IPS DF 19.7 (cell line): ENCODE measurements at places on chromosomes 16 and 17.

GRCh38 chr17:81154961-81155360, 10.3 kb upstream of the PVALEF start:
- DNase-seq, result no peak

GRCh38 chr16:52544703-52545102, 2.2 kb downstream of the TOX3 start:
- no peak for DNase-seq

- no peak for DNase-seq
Observed at GRCh38 chr17:68199837-68200688, 47.8 kb upstream of the AMZ2 start.

DNA sequence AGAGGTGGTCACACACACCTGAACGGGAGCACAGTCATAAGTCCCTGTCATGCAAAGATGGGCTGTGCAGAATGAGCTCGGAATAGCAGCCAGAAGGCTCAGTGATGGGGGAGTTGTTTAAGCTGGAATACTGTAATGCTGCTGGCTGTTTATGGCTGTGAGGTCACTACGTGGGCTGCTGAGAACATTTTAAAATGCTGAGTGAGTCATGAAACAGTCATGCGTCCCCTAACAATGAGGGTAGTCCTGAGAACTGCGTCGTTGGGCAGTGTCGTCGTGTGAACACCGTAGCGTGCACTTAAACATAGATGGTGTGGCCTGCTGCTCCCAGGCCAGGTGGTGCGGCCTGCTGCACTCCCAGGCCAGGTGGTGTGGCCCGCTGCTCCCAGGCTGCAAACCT, 39.7 kb downstream of the TBCD start:
- DNase-seq, result no peak

DNA sequence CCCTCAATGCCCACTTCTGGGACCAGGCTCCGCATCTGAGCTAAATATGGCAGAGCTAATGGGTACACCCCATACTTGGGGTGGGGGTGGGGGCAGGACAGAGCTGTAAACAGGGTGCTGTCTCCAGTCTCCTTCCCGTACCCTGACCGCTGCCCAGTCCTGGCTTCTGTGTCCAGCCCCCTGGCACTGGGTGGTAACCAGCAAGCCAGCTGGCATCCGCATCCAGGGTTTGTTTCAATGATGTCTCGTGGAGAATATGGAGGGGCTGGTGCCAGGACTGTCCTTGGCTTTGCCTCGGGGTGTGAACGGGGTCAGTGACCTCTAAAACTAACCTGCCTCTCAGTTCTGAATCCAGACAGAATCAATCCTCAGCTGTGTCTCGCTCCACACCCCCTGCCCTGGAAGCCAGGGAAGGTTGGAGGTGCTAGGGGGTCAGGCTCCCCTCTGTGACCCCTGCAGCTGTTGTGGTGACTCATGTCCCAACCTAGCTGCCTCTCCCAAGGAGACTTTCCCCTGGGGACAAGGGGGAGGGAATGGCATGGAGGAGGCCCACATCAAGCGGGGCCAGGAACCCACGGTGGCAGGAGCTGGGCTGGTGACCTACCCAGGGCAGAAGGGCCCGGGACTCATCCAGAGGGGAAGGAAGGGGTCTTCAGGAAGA, 1.5 kb upstream of the PNMT start:
- DNase-seq, result no peak

DNA sequence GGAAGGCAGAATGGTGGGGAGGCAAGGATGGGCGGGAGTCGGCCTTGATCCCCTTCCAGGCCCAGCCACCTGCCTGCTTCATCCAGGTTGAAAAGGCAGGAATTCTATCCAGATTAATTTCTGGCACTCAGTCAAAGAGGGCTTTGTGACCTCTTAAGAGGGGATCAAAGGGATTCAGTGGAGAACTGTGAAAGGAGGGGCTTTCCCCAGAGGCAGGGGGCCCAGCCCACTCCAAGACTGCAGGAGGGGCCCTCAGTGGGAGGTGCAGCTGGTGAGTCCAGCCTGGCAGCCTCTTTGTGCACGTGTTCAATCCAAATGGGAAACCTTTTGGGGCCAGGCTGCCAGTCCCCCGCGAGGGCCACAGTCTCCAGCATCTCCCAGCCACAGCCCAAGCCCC, 148.5 kb upstream of the PLCG2 start:
- no peak for DNase-seq

DNA sequence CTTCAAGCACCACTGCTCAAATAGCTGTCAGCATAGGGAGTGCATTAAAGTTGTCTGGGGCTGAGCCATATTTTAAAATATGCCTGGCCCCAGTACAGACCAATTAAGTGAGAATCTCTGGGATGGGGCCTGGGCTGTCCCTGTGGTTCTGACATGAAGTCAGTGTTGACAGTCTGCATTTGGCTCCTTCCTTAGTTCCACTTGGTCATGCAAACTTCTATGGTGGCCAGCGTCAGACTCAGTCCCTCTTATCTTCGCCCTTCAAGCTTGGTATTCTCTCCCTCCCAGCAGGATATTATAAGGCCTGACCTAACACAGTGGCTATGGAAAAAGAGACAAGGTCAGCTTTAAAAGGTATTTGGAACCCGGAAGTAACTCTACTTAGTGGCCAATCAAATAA, 177.2 kb downstream of the PMP22 start:
- DNase-seq, result no peak

DNA sequence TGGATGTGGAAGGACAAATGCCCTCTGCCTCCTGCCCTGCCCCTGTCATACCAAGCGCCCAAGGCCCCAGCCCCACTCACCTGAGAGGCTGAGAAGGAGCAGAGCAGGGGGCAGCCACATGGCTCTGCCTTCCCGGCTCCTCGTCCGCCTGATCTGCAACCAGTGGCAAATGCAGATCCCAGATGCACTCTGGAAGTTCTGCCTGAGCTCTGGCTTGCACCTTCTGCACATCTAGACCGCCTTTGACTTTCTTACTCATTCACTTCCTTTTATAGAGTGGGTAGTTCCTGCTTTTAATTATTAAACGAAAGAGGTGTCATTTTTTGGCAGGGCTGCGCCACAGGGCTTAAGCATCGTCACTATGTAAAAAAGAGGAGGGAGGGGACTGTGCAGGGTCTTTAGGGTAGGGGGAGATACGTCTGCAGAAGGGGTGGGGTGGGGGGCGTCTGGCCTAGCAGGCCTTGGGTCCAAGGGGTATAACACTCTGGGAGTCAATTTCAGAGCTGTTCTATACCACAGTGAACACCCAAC, at the start of gene CD300LB:
Gene CD300LB (minus strand): TSS at position 245 of the 531 bp plus-strand sequence. CDS start 125 bp downstream, at position 120.
- DNase-seq, result no peak

DNA sequence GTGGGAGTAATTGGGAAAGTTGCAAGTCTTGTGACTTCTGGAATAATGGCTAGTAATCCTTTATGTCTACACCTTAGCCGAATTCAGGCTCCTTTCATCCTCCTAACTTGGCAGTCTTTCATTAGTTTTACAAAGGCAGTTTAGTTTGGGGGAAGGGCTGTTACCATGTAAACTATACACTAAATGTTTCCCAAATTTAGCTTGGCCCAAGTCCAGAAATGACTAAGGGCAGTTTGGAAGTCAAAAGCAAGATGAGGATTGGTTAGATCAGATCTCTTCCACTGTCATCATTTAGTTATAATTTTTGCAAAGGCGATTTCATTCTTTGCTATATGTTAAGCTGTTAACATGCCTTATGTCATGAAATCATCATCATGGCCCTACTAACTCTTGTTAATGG, 115.4 kb upstream of the CACNG3 start:
- DNase-seq, result no peak

GRCh38 chr17:47735536-47736011, 2.5 kb downstream of the TBX21 start:
- no peak for DNase-seq

- no peak for DNase-seq
Observed at GRCh38 chr16:10833271-10833670, 14.7 kb upstream of the TVP23A start.

- no peak for DNase-seq
Observed at GRCh38 chr16:1428511-1428910, 2.4 kb upstream of the PERCC1 start.

- DNase-seq, result no peak
Observed at GRCh38 chr17:1076982-1077302, 80.0 kb downstream of the TIMM22 start.

DNA sequence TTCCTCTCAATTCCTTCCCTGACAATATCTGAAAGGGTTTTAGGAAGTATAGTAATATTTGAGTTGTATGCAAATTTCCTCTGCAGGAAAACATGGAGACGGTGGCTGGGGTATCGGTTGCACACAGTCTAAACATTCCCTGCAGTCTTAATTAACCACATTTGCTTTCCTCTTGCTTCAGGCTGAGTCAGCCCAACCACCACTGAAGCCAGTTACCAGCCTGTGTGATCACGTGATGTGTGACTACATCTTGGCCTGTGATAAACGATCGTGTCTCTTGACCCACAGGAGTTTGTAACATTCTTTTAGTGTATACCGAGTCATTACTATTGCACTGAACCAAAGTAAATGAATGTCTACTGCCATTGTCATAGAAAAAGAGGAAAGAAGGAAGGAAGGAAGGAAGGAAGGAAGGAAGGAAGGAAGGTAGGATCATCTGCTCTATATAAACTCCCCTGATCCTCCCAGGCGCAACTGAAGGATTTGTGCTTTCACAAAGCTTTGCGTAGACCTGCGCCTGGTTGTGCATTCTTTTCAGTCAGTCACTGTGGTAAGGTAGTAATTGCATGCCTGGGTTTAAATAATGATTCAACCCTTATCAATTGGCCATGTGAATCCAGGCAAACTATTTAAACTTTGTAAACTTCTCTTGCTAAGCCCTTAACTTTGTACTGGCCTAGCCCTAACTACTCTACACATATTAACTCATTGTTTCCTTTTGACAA, 280.6 kb upstream of the SALL1 start:
- no peak for DNase-seq

- no peak for DNase-seq
Observed at GRCh38 chr17:39694593-39694992, 5.3 kb upstream of the ERBB2 start.

DNA sequence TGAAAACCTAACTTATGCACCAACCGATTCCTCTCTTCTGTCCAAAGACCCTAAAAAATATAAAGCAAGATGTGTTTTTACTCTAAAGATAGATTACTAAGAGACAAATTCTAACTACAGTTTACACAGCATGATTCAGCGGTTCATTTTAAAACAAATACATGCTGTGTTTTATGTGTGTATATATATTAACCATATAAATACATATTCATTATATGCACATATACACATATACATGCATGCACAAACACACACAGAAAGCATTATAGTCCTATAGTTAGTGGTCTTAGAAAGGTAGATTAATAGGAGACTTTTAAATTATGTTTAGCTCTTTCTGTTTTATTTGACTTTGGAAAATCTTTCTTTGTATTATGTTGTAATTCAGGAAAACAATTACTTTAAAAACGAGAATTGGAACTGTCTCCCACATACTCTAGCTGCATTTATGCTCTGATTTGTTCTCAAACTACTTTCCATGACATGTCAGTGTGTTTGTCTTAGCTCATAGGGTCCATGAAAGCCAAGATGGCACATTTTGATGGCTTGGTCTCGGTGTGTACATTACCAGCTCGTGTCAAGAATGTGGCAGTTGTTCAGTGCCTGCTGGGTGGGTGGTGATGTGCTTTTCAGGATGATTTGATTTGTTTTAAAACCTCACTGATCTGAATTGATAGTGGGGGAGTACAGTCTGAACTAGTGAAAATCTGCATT, 548.8 kb upstream of the SALL1 start:
- DNase-seq, result no peak

DNA sequence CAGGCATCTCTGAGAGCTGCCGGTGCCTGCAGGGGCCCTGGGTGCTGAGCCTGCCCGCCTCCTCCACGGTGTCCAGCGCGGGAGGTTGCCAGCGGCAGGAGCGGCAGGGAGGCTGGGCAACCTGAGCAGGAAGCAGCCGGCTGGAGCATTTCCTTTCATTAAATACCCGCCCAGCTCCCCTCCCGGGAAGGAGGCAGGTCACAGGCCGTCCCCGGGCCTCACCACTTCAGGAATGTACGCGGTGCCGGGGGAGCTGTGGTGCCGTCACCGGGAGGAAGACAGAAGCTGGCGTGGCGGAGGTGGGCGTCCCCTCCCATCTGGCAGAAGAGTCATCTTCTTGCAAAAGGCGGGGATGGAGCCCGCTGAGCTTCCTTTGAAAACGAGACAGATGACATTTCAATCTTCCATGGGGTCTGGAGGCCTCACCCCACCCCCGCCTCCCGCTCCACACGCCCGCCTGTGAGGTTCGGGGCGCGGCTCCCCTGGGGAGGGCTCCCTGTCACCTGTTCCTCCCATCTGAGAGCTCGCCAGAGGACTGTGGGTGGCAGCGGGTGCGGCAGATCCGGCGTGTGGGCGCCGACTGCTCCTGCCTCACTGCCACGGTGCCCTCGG, 16.0 kb downstream of the SOX8 start:
- DNase-seq, result no peak

DNA sequence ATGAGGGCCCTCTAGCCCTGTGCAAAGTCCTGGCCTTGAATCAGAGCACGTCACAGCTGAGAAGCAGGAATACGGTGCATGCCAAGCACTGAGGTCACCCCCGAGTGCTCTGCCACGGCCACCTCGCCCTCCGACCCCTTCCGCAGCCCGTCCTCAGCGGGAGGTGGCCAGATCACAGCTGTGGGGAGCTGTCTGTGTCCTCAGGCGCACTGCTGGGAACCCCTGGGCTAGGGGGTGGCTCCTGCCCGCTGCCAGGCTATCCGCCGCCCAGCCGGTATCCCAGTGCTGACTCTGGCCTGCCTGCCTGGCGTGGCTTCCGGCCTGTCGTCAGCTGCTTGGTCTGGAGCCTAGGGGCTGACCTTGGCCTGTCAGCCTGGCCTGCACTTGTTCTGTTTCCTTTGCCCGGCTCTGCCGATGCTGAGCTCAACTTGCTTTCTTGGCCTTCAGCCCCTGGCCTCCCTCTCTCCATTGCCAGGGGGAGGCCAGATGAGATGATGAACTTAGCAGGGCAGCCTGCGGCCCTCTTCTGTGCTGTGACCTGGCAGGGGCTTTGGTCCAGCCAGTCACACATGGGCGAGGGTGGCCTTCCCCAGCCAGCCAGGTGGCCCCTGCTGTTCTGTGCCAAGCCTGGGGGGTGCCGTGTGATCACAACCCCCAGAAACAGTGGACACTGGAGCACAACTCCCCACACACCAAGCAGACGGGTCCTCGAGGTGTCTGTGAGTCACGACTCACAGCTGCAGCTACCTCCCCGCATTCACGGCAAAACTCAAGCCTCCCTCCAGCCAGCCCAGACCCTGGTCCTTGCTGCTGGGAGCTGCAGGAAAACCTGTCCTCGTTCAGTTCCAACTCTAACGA, 77.3 kb downstream of the ZDHHC7 start:
- DNase-seq, result no peak

DNA sequence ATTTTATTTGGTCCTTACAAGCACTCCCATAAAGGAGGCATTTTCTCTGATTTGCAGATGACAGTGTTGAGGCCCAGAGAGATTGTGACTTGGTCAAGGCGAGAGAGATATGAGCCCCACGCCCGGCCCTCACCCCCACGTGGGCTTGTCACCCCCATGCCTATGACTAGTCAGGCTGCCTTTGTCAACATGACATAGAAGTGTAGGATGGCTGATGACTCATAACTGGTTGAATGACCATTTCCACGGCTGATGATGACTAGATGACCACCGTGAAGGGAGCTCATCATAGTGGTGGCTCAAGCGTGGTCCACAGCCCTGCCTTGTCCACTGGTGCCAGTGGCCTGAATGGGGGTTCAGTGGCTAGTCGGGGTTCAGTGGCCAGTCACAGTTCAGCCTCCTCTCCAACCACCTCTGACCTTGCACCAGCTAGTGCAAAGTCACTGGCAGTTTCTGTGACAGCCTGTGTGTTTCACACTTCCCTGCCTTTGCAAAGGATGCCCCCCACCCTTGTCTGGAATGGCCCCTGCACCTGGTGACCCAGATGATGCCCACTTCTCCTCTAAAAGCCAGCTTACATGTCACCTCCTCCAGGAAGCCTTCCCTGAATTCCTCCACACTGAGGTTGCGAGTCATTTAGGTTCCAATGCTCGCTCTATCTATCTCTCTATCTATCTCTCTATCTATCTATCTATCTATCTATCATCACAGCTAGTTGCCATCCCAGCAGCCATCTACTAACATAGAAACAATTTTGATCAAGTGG, 3.8 kb upstream of the WSCD1 start:
- no peak for DNase-seq
